ENCODE measurements at places on chromosomes 4 and X. TPM values are rescaled to one million over a fixed set of nuclear protein-coding genes. Genes with fewer than 3 reads are reported as not detected.

Gene TCEANC
- total RNA-seq = 3.6 TPM

Gene ZDHHC15
- 6.3 TPM for total RNA-seq

Gene CFAP299
- total RNA-seq = not detected

Gene PDZD4
- 5.2 TPM for total RNA-seq

Gene TDO2
- total RNA-seq = not detected

Gene SPIN2A
- 0.26 TPM for total RNA-seq

Gene COL25A1
- total RNA-seq = 2.0 TPM

Gene TKTL2
- total RNA-seq = not detected

Gene IDH3G
- 50.6 TPM for total RNA-seq

Gene RBBP7
- total RNA-seq = 425 TPM

Gene FAAH2
- total RNA-seq = 24.6 TPM

Gene EDA
- 6.8 TPM for total RNA-seq

Gene TMEM271
- not detected for total RNA-seq

Gene EVC
- 3.6 TPM for total RNA-seq

Gene VEGFD
- 0.46 TPM for total RNA-seq

Gene SLC35A2
- total RNA-seq = 8.6 TPM

Gene SSX2B
- total RNA-seq = not detected

Gene AMTN
- total RNA-seq = not detected

Gene PSAPL1
- 0.06 TPM for total RNA-seq

Gene ALAS2
- 0.31 TPM for total RNA-seq

Gene TBX22
- 0.53 TPM for total RNA-seq

Gene UGT2B15
- total RNA-seq = not detected

Gene XK
- total RNA-seq = 1.0 TPM

Gene TACR3
- total RNA-seq = 0.28 TPM

Gene MAOA
- 12.7 TPM for total RNA-seq

Gene BEND2
- not detected for total RNA-seq

Gene MUC7
- total RNA-seq = not detected

Gene TMPRSS11A
- total RNA-seq = not detected

Gene FAM9B
- not detected for total RNA-seq

Gene KLKB1
- total RNA-seq = 0.39 TPM

Gene NPY5R
- total RNA-seq = 1.3 TPM

Gene QRFPR
- total RNA-seq = not detected

Gene ANKRD17
- total RNA-seq = 67.3 TPM

Gene FMR1NB
- not detected for total RNA-seq

Gene DUX4
- total RNA-seq = not detected

Gene PDE5A
- 32.4 TPM for total RNA-seq

Gene C1QTNF7
- total RNA-seq = not detected

Gene PCDH18
- 162 TPM for total RNA-seq

Gene OTC
- not detected for total RNA-seq

Gene FGF13
- total RNA-seq = 19.2 TPM

Gene USP17L10
- total RNA-seq = not detected

Gene TBC1D8B
- 1.6 TPM for total RNA-seq

Gene CACNA1F
- total RNA-seq = 1.1 TPM

Gene CORIN
- total RNA-seq = not detected

Gene OPRPN
- not detected for total RNA-seq

Gene ASB9
- total RNA-seq = 1.1 TPM

Gene PABPC5
- 5.0 TPM for total RNA-seq

Gene CXCR3
- not detected for total RNA-seq

Gene HSFX1
- 0.59 TPM for total RNA-seq

Gene RAB33A
- total RNA-seq = 5.1 TPM

Gene NUDT11
- total RNA-seq = 58.4 TPM

Gene ADGRG2
- 0.43 TPM for total RNA-seq

Gene HNRNPDL
- total RNA-seq = 699 TPM

Gene SLC10A6
- total RNA-seq = not detected

Gene NXF2
- total RNA-seq = 0.22 TPM

Gene PARM1
- 1.6 TPM for total RNA-seq

Gene FAM9C
- total RNA-seq = not detected

All from neural progenitor cell (in vitro differentiated cells).